Mesendoderm (in vitro differentiated cells): ENCODE measurements at places on chromosomes 5 and 9.
A peak's percentile ranks its signal among the peaks of the same experiment; 100 is the strongest.

DNA sequence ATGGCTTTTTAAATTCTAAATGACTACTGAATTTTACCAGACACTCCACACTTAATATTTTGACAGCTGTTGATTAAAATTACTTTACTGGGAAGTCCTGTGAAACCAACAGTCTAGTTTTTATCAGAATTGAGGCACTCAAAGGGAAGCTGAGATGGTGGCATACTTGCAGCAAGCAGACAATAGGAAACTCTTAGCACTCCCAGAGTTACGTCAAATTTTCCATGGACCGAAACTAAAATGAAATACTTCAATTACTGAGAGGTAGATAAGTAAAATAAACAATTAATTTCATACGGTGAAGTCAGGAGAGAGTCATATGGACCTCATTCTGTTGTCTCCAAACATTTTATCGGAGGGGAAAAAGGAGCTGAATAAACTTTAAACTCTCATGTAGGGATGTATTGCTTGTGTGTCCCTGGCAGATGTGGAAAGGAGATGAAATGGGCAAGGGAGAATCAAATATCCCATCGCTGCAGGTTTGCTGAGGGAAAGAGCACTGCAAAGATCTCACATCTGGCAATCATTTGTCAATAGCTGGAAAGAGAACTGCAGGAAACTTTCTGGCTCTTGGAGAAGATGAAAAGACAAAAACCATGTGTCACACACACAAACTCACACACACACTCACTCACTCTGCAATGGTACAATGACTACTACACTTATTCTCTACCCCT is 189.4 kb downstream of the BNC2 start:
- DNase-seq: no peak

GRCh38 chr5:158100373-158100888 is 241.5 kb upstream of the CLINT1 start:
- no peak for DNase-seq

- DNase-seq: no peak
Observed at GRCh38 chr9:19116107-19116790, 11.0 kb downstream of the PLIN2 start.

GRCh38 chr9:84788803-84789462 is 119.4 kb downstream of the NTRK2 start:
- DNase-seq: no peak

- no peak for DNase-seq
Observed at GRCh38 chr9:112860451-112860850, 30.2 kb downstream of the SLC46A2 start.

DNA sequence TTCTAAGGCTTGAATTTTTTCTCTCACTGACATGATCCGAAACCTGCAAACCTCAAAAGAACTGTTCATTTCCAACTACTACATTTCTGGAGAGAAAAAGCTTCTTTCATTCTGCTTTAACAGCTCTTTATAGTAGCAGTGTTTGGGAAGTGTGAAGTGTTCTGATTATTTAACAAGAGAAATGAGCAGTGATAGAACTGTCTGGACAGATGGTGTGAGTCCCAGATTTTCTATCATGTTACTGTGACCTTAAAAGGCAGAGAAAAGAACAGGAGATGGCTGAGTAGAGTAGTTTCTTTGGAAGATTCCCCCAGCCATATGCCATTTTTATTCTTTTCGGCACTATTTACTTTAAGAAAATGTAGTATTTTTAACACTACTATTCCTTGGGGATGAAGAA is 41.3 kb upstream of the TAL2 start:
- DNase-seq: no peak

- no peak for DNase-seq
Observed at GRCh38 chr5:87368601-87369000, 44.1 kb downstream of the CCNH start.

- DNase-seq: no peak
Observed at GRCh38 chr9:135745189-135745588, 43.2 kb downstream of the KCNT1 start.

- no peak for DNase-seq
Observed at GRCh38 chr9:110156902-110157301, 51.1 kb downstream of the C9orf152 start.

- no peak for DNase-seq
Observed at GRCh38 chr9:85397005-85397404, 344.7 kb downstream of the AGTPBP1 start.

- DNase-seq: peak; percentile 90
Observed at GRCh38 chr5:78908173-78909061, 76.7 kb downstream of the ARSB start.

- DNase-seq: peak; percentile 65
Observed at GRCh38 chr5:173573126-173573960, 43.1 kb downstream of the BOD1 start.

- DNase-seq: no peak
Observed at GRCh38 chr9:126154869-126155268, 171.8 kb upstream of the MVB12B start.
